ENCODE measurements at places on chromosomes 16 and 17. TPM values are rescaled to one million over a fixed set of nuclear protein-coding genes. Genes with fewer than 3 reads are reported as not detected.

Gene ITGAX
- total RNA-seq, result 30.0 TPM

Gene C1QL1
- not detected for total RNA-seq

Gene SLC13A5
- total RNA-seq, result 0.23 TPM

Gene TVP23A
- 1.7 TPM for total RNA-seq

Gene RHOT1
- 16.8 TPM for total RNA-seq

GRCh38 chr17:82384730-82385481 is 13.3 kb downstream of the UTS2R start:
- DNase-seq, result no peak

DNA sequence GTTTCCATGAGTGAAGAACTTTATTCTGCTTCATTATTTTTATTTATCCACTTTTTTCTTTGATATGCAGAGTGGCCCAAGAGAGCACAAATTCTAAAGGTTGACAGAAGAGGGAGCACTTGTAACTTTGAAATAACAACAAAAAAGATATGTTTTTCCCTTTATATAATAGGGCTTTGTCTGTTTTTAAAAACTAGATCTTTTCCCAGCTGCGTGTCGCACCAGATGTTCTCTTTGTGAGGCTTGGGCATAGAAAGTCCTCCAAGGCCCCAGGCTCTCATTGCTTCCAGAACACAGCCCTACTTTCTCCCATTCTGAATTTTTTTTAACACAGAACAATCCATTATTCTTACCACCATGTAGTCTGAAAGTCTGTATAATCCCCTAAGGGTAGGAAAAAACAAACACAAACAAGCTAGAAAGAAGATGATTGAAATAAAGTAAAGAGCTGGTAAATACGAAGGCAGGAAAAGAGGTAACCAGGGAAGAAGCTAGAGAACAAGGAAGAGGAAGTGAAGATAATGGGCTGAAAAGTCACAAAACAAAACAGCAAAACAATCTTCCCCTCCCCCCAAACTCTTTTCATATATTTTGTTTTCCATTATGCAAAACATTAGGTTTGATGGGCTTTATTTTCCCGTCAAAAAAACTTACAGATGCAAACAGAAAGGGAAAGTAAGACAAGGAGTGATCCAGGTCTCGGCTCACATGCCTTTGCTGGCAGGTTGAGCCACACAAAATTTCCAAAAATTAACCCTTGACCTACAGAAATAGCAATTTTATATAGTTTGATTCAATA is 160.4 kb downstream of the ABCA8 start:
- no peak for DNase-seq

- DNase-seq, result no peak
These were observed 36.7 kb downstream of the PLXDC1 start for GRCh38 chr17:39114723-39115122.

DNA sequence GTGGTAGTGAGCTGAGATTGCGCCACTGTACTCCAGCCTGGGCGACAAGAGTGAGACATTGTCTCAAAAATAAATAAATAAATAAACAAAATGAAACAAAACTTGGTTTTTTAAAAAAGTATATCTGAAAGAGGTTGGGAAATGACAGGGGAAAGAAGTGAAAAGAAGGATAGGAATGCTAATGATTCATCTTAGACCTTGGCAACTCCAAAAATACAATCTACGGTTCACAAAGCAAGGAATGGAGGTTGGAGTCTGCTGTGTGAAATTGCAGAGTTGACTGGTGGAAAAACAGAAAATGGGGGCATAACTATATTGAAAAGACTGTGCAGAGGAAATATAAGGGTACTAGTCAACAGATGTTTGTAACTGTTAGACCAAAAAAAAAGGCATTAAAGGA is 40.0 kb upstream of the CD300E start:
- DNase-seq, result no peak

DNA sequence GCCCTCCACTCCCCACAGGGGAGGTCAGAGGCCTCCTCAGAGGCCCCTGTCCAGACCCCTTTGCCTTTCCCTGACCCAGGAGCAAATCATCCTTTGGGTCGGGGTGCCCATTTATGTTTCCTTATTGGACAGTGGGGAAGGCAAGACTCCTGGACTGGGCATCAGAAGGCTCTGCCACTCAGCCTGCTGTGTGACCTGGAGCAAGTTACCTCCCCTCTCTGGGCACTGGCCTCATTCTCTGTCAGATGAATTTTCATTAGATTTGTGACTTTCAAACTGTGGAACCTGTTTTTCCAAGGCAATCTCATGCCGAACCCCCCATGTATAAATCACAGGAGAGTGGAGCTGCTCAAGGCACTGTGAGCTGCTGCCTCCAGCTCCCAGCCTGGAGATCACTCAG is 47.0 kb upstream of the TOB1 start:
- no peak for DNase-seq

GRCh38 chr16:83806036-83806435 is 1.7 kb upstream of the HSBP1 start:
- DNase-seq, result no peak

- DNase-seq, result no peak
These were observed 41.4 kb downstream of the LIG3 start for GRCh38 chr17:35021520-35022380.

GRCh38 chr17:41873559-41874292 is 8.5 kb upstream of the KLHL11 start:
- no peak for DNase-seq

All from GM12878 (cell line).